Cardiac septum (tissue), 1 donor: ENCODE measurements at places on chromosomes 16 and 17. TPM values are rescaled to one million over a fixed set of nuclear protein-coding genes. Genes with fewer than 3 reads are reported as not detected.

GRCh38 chr16:73371584-73372319, 323.8 kb upstream of the ZFHX3 start:
- DNase-seq, result no peak

DNA sequence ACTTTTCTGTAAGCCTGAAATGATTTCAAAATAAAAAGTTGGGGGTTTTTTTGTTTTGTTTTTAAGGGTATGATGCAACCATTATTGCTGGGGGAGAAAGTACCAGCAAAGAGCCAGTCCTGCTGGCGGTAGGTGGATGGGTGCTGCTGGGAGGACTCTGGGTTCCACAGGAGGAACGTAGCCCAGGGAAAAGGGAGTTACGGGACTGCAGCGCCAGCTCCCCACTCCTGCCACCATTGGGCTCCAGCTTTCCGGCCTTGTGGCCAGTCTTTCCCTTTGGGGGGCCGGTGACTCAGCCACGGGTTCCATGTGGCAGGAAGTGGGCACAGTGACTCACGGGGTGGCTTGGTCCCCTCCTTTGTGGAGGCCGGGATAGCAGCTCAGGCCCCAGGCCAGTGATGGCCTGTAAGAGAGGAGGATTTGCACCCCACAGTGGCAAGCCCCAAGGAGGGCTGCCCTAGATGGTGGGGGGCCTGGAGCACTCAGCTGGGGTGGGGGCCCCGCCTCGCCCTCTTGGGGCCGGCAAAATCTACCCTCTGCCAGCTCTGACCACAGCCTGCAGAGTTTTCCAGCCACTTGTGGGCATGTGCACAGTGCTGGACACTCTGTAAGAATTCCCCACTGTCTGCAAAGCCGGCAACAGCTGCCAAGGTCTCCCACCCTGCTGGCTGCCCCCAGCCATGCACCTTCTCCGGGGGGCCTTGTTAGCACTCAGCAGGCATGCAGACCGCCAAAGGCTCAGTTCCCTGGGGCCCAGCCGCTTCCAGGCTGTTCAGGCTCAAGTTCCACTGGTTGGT, 30.4 kb downstream of the SOCS3 start:
- DNase-seq, result no peak

DNA sequence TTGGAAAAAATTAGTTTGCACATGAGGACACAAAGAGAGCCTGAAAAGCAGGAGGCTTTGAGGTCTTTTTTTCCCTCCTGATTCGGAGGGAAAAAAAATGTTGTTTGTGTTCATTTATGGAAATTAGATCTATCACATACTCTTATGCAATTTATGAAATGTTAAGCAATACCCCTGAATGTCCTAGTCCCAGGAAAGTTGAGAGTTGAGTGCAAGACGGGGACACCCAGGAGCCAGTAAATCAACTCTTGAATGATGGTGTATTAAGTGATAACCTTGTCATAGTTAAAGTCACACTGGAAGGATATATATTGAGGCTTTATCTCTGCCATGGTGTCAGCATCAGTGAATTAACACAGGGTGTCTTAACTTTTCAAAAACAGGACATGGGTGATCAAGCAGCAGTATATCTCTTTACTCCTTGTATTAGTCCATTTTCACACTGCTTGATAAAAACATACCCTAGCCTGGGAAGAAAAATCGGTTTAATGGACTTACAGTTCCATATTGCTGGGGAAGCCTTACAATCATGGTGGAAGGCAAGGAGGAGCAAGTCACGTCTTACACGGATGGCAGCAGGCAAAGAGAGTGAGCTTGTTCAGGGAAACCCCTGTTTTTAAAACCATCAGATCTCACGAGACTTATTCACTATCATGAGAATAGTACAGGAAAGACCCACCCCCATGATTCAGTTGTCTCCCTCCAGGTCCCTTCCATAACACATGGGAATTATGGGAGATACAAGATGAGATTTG, 469.0 kb downstream of the MAF start:
- no peak for DNase-seq

DNA sequence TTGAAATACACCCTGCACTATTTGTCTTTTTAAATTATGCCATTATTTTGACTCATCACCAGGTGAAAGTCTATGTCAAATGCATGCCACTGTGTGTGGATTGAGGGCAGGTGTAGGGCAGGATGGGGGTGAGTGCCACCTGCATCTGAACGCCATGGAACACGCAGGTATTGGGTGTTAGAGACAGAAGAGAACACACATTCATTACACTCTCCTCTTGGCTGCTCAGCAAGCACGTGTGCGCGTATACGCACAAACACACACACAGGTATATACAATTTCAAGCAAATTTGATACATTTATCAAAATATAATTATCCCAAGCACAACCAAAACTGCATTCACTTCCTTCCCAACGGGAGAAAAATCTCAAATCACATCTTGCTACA, 268.9 kb downstream of the NTN1 start:
- no peak for DNase-seq

DNA sequence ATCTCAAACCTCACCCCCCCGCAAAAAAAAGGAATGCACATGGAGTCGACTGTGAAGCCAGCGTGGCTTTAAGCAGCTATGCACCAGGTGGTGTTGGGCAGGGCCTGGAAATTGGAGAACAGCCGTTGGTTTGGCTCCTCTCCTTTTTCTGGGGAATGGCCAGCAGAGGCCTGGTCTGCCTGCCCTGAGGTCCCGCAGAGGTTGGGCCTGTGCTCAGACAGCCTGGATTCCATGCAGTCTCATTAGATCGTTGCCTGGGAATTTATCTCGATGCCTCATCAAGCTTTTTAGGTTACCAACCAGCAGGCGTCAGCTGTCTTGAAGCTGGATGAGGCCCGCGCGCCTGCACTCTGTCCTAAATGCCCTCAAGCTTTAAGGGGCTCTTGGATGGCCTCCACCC, 9.8 kb downstream of the SLC12A3 start:
- no peak for DNase-seq

DNA sequence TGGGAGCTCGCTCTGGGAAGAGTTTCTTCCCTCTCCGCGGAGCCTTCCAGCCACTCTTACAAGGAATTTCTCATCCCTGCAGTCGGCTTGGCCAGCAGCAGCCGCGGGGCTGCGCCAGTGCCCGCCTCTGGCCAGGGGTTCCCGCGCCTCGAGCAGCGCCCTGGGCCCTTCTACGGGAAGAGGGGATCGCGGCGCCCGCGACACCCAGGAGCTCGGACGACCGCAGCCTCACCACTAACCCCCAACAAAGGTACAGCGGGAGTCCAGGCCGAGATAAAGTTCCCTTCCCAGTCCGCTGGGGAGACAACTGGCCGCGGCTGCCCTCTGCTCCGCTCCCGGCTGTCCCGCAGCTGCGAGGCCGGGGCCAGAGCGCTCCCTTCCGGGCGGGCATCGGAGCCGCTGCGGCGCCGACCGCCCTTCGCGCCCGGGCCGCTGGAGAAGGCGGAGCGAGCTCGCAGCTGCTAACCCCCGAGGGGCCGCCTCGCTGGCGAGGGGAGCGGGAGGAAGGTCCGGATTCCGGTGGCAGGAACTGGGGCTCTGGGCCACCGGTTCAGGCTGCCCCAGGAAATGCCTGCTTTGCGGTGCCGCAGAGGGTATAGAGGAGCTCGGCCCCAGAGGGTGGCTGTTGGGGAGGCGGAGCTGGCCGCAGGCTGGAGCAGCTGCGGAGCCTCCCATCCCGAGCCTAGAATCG, 3.6 kb upstream of the HS3ST3B1 start:
- no peak for DNase-seq

DNA sequence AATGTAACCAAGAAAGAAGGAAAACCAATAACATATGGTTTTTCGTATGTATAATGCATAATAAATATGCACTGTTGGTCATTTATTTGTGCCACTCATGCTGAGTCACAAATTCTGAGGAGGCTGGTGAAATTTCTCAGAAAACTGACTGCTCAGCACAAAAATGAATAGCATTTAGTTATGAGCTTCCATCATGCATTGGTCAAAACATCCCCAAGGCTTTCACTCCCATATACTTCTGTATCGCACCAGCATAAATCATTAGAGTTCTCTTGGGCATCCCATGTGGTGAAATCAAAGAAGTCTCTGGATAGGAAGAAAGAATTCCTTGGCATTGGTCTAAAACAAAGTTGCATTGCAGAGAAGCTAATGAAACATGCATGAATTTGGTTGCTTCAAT, 785.6 kb upstream of the CDH8 start:
- no peak for DNase-seq

DNA sequence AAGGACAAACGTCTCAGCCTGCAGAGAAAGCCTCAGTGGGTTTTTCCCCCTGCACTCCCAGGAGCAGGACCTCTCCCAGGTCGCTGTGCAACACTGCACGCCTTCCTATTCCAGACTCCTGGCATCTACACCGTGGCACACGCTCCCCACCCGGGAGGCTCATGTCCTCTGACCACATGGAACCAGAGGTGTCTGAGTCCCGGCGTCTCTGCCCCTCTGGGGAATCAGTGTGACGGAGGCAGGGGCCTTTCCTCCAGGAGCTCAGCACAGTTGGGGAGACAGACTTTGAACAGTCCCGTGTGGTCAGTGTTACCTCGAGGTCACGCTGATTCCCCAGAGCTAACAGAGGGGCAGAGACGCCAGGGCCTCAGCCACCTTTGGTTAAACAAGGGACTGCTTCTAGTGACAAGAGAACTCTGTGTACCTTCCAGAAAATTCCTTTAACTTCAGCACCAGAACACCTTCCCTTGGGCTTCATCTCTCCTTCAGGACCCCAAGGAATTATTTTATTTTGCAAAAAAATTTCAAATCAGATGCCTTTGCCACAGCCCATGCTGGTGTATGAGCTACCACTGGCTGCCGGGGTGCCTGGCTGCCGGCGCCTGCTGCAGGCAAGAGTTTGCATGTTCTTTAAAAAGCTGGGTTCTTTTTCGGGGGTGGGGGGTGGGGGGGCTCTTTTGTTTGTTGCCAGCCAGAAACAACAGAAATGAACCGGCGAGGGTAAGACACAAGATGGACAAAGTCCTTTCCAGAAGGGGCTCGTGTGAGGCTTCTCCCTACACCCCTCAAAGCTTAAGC, 6.6 kb downstream of the CANT1 start:
- DNase-seq, result peak; percentile 49

DNA sequence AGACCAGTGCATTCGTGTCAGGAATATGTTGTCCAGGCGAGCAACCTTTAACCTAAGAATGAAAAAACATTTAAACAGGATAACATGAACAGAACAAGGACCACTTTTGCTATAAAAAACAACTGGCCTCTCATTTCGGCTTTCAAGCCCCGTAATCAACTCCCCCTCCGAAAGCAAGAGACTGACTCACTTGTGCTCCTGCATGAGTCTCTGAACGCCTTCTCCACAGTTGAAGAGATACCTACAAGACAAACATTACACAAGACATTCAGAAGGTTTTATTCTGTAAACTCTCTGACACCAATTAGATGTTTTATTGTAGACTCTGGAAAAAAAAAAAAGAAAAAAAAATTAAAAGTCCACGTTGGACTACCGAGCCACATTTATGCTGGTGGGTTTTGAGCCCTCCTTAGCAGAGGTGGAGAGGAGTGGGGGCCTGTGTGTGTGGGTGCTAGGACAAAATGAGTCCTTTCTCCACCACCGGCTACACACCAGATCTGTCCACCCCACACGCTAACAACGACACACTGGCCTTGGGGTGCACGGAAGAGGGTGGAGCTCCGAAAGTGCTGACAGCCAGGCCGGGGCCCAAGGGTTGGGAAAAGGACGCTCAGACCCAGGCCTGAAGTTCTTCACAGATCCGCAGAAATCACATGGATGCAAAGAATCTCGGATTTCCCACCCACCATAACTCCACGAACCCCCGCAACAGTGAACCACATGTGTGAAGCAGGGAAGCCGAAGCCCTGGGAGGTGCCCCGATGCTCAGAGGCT, 759 bp downstream of the ELAC2 start:
- no peak for DNase-seq

GRCh38 chr17:75364078-75364477, 41.4 kb downstream of the GRB2 start:
- no peak for DNase-seq

- no peak for DNase-seq
These were observed 970 bp upstream of the DYNC1LI2 start for GRCh38 chr16:66752379-66752778.

DNA sequence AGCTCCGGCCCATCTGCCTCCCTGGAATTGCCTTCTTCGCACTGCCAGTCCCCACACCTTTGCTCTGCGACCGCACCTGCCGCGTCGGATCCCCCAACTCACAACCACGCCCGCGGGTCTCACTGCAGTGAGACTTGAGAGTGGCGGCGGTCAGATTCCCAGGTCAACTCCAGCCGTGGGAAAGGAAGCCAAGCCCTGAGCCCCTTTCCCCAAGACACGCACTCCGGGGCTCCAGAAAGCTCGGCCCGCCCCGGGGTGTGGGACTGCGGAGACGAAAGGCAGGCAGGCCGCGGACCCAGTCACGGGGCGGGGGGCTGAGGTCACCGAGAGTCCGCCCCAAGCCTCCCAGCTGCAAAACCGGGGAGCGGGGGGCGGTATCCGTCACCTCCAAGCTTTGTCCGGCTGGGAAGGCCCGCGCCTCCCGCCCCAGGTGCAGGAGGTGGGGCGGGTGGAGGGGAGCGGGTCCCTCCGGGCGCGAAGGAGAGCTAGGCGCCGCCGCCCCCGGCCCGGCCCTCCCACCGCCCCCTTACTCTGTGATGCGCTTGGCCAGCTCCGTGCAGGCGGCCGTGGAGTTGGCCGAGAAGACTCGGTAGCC, 615 bp downstream of the PRPSAP1 start:
- no peak for DNase-seq

- no peak for DNase-seq
These were observed 185.3 kb downstream of the ZNF423 start for GRCh38 chr16:49670627-49671026.

GRCh38 chr16:86322283-86322682, 188.0 kb upstream of the FOXF1 start:
- no peak for DNase-seq

GRCh38 chr17:74452841-74453661, 13.4 kb upstream of the CD300A start:
- no peak for DNase-seq

GRCh38 chr16:88473666-88474534, 20.8 kb downstream of the ZFPM1 start:
- no peak for DNase-seq

DNA sequence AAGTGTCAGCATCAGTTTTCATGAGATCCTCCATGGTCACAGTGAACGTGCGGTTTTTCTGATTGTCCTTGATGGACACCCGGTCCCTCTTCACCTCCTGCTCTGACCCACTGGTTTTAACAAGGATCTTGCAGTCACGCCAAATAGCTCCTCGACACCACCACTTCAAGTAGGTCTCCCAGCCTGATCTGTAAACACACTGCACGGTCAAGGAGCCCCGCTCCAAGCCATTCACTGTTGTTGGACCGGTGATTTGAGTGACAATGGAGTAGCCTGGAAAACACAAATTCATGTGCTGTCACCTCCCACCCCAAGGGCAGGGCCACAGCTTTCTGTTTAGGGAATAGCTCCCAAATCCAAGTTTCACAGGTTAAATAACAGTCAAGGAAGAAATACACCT, 8.2 kb downstream of the CD300LF start:
- no peak for DNase-seq

HSF5 gene
- not detected for total RNA-seq

C16orf86 gene
- total RNA-seq, result 5.6 TPM

KRTAP9-2 gene
- not detected for total RNA-seq

KRTAP17-1 gene
- not detected for total RNA-seq

PPP1R27 gene
- 0.32 TPM for total RNA-seq

AKAP10 gene
- 18.5 TPM for total RNA-seq

KRTAP9-8 gene
- not detected for total RNA-seq

ZG16B gene
- total RNA-seq, result not detected

ABAT gene
- total RNA-seq, result 25.8 TPM

RAB26 gene
- 2.2 TPM for total RNA-seq

ZC3H7A gene
- total RNA-seq, result 33.4 TPM
